ENCODE measurements at places on chromosomes 1 and 21.

DNA sequence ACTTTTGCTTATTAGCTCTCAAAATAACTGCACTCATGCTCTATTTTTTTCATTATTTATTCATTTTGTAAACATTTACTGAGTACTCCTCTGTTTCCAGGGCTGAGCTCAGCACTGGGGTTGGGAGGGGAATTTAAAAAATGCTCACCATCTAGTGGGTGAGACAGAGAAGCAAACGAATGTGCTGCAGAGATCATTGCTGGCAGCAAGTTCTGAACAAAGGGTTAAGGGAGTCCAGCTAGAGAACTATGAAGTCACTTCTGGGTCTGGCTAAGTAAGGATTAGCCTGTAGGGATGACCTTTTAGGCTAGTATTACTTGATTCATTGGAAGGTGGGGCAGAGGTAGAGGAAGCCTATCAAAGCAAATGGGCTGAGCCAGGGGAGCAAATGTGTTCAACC is 99.1 kb upstream of the ZNF644 start:
- H3K27me3 ChIP-seq: no peaks in the 10 kb centered on the region
- no peak overlapping the region for H3K4me3 ChIP-seq
- no peaks in the 10 kb centered on the region for H3K36me3 ChIP-seq
- H3K27ac ChIP-seq: no peak overlapping the region
- no peak for DNase-seq

DNA sequence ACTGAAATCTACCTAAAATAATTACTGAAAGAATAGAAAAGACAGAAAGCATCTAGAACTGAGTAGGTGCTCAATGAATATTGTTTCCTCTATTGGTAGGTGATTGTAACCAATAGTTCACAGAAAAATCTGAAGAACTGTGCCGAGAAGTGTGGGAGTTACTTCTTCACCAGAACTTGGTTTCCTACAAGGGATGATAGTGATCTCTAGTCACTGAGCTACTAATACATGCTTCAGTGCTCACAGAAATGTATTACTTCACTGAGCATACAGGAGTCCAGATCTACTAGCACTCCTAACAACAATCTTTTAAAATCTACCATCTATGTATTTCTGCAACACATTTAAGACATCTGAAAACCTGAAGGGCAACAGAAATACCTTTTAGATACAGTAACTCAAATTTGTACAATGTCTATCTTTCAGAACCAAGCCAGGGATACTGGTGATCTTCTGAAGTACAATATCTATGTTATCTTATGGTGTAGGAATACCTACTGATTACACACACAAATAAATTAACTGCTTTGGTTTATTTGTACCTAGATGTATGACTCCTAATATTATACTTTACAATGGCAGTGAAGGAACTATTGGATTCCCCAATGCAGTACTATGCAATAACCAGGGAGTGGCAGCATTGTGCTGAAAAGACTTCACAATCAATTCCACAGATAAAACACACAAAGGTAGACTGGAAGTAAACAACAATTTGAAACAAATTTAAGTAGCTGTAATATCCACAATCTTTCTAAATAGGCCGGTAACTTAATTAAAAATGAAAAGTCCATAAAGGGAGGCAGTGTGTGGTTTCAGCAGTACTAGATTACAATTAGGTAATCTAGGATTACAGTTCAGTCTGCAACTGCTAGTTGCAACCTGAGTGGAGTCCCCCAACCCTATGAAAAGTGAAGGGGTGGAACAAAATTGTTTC is 243.0 kb downstream of the SLC45A1 start:
- no peaks in the 10 kb centered on the region for H3K36me3 ChIP-seq
- no peaks in the 10 kb centered on the region for H3K27me3 ChIP-seq

DNA sequence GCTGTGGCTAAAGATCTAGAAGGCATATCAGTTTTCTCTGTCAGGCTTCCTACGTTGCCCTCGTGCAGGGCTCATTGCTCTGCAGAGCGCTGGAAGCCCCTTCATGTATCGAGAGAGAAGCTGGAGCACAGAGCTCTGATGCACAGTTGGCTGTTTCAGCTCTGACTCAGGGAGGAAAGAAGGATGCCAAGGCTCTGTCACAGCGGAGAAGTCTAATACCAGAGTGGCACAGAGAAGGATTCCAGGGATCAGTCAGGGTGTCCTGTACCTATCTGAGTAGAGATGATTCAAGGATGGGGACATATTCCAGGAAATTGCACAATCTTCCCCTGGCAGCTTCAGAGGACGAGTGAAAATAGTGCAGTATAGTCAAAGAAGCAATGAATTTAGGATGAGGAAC is 179.2 kb upstream of the FMN2 start:
- no peak overlapping the region for H3K4me3 ChIP-seq
- H3K4me1 ChIP-seq: no peaks in the 10 kb centered on the region
- no peak for DNase-seq
- no peaks in the 10 kb centered on the region for H3K36me3 ChIP-seq
- H3K27ac ChIP-seq: no peak overlapping the region
- no peaks in the 10 kb centered on the region for H3K27me3 ChIP-seq

DNA sequence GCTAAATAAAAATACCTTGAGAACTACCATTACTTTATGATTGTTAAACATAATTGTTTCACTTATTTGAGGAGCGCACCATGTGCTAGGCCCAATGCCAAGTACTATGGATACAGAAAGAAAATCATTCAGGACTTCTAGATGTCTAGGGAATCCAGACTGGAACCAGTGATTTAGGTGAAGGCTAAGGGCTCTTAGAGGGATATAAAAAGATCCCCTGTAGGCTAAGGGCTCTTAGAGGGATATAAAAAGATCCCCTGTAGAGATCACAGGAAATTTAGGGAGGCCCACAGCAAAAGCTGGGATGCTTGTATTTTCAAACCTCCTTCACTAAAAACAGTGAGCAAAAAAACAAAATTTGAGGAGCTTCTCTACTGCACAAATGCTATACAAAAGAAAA is 6.7 kb downstream of the TOR1AIP2 start:
- no peak for DNase-seq
- H3K36me3 ChIP-seq: no peaks in the 10 kb centered on the region
- no peaks in the 10 kb centered on the region for H3K27me3 ChIP-seq
- no peak overlapping the region for H3K4me3 ChIP-seq
- no peak overlapping the region for H3K27ac ChIP-seq

DNA sequence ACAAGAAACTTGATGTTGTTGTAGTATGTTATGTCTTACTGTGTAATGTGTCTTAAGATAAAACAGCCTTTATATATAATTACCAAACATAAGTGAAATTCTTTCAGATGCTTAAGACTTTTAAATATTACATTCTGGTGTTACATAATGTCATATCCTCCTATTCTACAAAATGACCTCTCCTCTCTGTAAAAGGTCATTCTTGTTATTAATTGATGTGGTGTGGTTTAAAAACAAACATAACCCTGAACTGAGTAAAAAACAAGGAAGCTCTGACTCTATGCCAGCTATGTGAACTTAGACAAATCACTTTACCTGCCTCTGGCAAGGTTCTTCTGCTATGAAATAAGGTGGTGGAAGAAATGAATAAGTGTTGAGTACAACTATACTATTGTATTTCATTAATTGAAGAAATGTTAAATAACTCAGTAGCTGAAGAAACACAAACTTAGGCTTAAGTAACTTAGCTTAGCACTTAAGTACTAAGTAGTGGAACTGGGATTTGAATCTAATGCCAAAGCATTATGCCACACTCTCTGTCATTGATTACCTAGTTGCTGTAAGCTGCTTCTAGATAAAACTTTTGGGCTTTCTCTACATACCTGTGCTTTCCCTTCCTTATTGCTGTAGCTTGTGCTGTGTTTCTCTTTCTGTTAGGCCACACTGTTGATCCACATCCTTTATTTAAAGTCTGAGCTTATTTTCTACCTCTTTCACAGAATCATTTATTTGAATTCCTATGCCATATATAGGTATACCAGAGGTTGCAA is 859 bp upstream of the ANGPTL1 start:
- no peaks in the 10 kb centered on the region for H3K27me3 ChIP-seq
- H3K27ac ChIP-seq: peak overlapping the region; percentile 62
- H3K36me3 ChIP-seq: no peaks in the 10 kb centered on the region
- H3K4me1 ChIP-seq: peaks cover 12% of the 10 kb centered on the region
- DNase-seq: no peak
- peak overlapping the region; percentile 44 for H3K4me3 ChIP-seq

- H3K36me3 ChIP-seq: no peaks in the 10 kb centered on the region
- no peak for DNase-seq
- H3K4me3 ChIP-seq: no peak overlapping the region
- H3K4me1 ChIP-seq: peaks cover 6% of the 10 kb centered on the region
- no peak overlapping the region for H3K27ac ChIP-seq
- no peaks in the 10 kb centered on the region for H3K27me3 ChIP-seq
Measured at GRCh38 chr1:16186655-16187235, 25.7 kb downstream of the ARHGEF19 start.

DNA sequence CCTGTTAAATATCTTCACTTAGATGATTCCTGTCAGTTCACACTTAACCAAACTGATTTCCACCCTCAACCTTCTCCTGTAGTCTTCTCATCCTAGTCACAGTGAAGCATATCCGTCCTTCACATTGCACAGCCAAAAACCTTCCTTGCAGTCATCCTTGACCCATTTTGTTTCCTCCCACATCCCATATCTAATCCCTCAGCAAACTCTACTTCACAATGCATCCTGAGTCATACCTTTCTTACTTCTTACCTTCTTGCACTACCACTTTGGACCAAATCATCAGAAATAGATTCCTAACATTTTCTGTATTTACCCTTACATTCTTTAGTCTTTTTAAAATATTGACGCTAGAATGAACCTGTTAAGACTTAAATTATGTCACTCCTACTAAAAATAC is 86.9 kb downstream of the OLFML2B start:
- peaks cover 4% of the 10 kb centered on the region for H3K36me3 ChIP-seq
- no peak overlapping the region for H3K27ac ChIP-seq
- DNase-seq: no peak

DNA sequence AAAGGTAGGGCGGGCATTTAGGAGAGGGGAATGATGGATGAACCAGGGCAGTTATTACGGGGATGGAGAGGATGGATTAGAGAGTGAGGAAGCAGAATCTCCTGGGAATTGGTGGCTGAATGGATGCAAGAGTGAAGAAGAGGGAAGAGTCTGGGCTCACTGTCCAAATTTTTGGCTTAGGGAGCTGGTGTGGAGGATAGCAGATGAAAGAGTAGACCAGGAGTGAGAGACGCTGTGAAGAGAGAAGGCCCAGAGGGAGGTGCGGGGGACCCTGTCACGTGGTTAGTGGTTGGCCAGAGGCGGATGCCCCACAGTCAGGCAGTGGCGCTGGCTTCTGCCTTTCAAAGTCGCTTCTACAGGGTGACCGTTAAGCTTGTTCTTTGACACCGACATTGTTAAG is 78.4 kb downstream of the PEX14 start:
- H3K27ac ChIP-seq: no peak overlapping the region
- no peaks in the 10 kb centered on the region for H3K4me1 ChIP-seq
- no peaks in the 10 kb centered on the region for H3K27me3 ChIP-seq
- no peak for DNase-seq

- H3K27me3 ChIP-seq: no peaks in the 10 kb centered on the region
- H3K27ac ChIP-seq: no peak overlapping the region
- no peak overlapping the region for H3K4me3 ChIP-seq
Measured at GRCh38 chr1:157047062-157047410, 1.5 kb upstream of the ARHGEF11 start.

- no peak overlapping the region for H3K27ac ChIP-seq
- no peak overlapping the region for H3K4me3 ChIP-seq
- H3K27me3 ChIP-seq: no peaks in the 10 kb centered on the region
Measured at GRCh38 chr1:18852501-18852900, 7.0 kb downstream of the TAS1R2 start.
